Activated CD4-positive, alpha-beta T cell treated with anti-CD3 and anti-CD28 coated beads, Interleukin-2, amount 10 ng/mL, durations not matched to agents 7 days and 5 days (primary cell): ENCODE measurements at places on chromosomes 4 and X. TPM values are rescaled to one million over a fixed set of nuclear protein-coding genes. Genes with fewer than 3 reads are reported as not detected.
A peak's percentile ranks its signal among the peaks of the same experiment; 100 is the strongest.

- no peak overlapping the region for H3K4me3 ChIP-seq
- no peaks in the 10 kb centered on the region for H3K4me1 ChIP-seq
- no peaks in the 10 kb centered on the region for H3K27me3 ChIP-seq
Observed at GRCh38 chr4:150710770-150711375, 128.9 kb downstream of the MAB21L2 start.

GRCh38 chr4:107196312-107196711 lies 160.2 kb upstream of the DKK2 start:
- H3K4me3 ChIP-seq = no peak overlapping the region
- H3K27ac ChIP-seq = no peak overlapping the region
- H3K4me1 ChIP-seq = no peaks in the 10 kb centered on the region
- no peaks in the 10 kb centered on the region for H3K36me3 ChIP-seq
- H3K27me3 ChIP-seq = no peaks in the 10 kb centered on the region

DNA sequence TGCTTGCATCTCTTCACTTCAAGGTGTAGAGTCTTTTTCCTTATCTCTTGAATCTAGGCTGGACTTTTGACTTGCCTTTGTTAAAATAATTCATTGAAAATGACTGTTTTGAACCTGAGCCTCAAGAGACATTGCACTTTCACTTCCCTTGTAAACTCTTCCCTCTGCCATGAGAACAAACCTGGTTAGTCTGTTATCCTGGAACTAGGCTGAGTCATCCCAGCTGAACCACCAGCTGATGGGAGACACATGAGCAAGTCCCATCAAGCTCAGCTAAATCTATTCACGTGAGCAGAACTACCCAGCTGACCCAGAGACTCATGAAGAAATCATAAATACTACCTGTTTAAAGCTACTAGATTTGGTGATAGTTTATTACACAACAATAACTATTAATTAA lies 202.3 kb upstream of the CENPE start:
- H3K36me3 ChIP-seq = no peaks in the 10 kb centered on the region
- no peak for DNase-seq
- no peaks in the 10 kb centered on the region for H3K27me3 ChIP-seq
- H3K4me3 ChIP-seq = no peak overlapping the region
- no peak overlapping the region for H3K27ac ChIP-seq
- no peaks in the 10 kb centered on the region for H3K4me1 ChIP-seq

DNA sequence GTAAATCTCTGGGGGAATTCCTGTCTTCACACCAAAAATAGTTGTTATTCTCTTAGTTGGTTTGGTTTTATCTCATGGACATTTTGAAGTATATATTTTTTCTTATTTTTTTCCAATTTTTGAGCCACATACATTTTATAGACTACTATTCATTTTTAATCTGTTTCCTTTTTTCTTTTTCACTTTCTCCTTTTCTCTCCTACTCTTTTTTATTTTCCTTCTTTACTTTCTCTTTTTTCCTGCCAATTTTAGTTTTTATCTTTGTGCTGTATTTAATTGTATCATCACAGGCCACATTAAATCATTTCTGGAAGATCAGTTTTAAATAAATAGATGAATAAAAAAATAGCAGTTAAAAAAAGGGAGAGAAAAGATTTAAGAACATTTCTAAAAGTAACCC lies 14.0 kb upstream of the JADE3 start:
- H3K4me3 ChIP-seq = no peak overlapping the region
- H3K27me3 ChIP-seq = peaks cover 5% of the 10 kb centered on the region
- no peaks in the 10 kb centered on the region for H3K4me1 ChIP-seq
- no peaks in the 10 kb centered on the region for H3K36me3 ChIP-seq

DNA sequence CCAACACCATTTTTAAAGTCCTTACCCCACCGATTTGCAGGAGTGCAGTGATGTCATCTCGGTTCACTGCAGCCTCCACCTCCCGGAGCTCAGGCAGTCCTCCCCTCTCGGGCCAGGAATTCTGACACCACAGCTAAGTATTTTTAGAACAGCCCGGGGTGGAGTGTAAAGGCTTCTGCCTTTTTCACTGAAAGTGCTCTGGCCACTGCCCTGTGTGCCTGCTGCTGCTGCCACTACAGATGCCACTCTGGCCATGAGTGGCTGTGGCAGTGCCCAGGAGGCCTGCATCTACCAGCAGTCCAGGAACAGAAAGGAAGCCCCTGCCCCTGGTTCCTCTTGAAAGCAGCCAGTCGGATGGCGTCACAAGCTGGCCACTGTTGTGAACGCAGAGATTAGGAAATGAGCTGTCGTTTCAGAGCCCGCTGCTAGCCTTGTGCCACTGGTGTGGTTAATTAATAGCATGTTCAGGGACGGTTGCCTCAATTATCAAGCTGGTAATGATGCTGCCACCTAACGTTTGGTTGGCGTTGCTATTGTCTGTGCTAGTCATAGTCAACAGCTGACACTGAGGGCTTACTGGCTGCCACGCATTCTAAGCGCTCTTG lies 23.6 kb upstream of the TBC1D14 start:
- no peak for DNase-seq
- no peaks in the 10 kb centered on the region for H3K27me3 ChIP-seq
- H3K36me3 ChIP-seq = peaks cover 21% of the 10 kb centered on the region
- peak overlapping the region; percentile 19 for H3K27ac ChIP-seq
- H3K4me3 ChIP-seq = no peak overlapping the region

DNA sequence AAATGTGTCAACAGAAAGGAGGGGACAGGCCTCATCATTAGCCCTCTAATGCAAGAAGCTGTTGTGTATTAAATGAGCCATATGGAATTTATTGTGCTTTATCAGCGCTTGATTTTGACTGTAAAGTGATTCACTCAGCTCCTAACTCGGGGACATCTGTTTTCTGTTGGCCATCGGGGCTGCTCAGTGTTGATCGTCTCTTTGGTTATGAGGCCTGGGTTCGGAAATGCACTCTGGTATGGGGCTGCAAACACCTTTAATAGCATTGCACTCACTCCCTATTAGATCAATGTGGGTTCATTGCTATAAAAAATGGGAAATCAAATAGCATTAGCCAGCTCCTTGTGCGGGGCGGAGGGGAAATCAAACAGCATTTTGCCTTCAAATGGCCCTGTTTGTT lies 6.4 kb downstream of the ARX start:
- H3K27ac ChIP-seq = no peak overlapping the region
- peaks cover 72% of the 10 kb centered on the region for H3K27me3 ChIP-seq
- no peak for DNase-seq

- H3K27me3 ChIP-seq = no peaks in the 10 kb centered on the region
- H3K4me1 ChIP-seq = peaks cover 90% of the 10 kb centered on the region
- peak overlapping the region; percentile 99 for H3K27ac ChIP-seq
- peak; percentile 46 for DNase-seq
- H3K4me3 ChIP-seq = peak overlapping the region; percentile 77
Observed at GRCh38 chrX:48939524-48940228, 17.7 kb downstream of the OTUD5 start.

- H3K36me3 ChIP-seq = no peaks in the 10 kb centered on the region
- no peak for DNase-seq
- H3K4me3 ChIP-seq = peak overlapping the region; percentile 85
- H3K27me3 ChIP-seq = peaks cover 24% of the 10 kb centered on the region
Observed at GRCh38 chr4:141637565-141637964, 1.2 kb downstream of the IL15 start.

- H3K27me3 ChIP-seq = no peaks in the 10 kb centered on the region
- DNase-seq = no peak
- H3K27ac ChIP-seq = no peak overlapping the region
- H3K4me3 ChIP-seq = no peak overlapping the region
- no peaks in the 10 kb centered on the region for H3K36me3 ChIP-seq
- no peaks in the 10 kb centered on the region for H3K4me1 ChIP-seq
Observed at GRCh38 chr4:7112656-7113055, 44.8 kb upstream of the GRPEL1 start.

DNA sequence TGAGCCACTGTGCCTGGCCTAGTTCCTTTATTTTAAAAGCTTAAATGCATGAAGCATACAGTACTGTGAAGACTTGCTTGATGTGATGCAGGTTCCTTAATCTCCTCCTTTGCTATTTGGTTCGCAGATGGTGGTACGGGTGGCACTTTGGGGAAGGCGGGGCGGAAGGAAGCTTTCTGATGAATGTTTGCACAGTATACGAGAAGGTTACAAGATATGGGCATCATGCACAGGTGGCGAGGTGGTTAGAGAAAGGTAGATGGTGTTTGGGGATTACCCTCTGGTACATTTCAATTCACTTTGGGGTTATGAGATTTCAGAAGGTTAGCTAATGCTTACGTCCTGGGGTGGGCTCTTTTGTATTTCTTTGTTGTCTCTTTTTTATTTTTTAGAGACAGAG lies 17.2 kb downstream of the RHOH start:
- no peaks in the 10 kb centered on the region for H3K27me3 ChIP-seq
- H3K36me3 ChIP-seq = peaks cover 95% of the 10 kb centered on the region
- H3K4me3 ChIP-seq = peak overlapping the region; percentile 64
- peak overlapping the region; percentile 86 for H3K27ac ChIP-seq
- H3K4me1 ChIP-seq = peaks cover 90% of the 10 kb centered on the region
- peak; percentile 43 for DNase-seq

GRCh38 chrX:77922787-77923186 lies 12.3 kb downstream of the ATP7A start:
- H3K27me3 ChIP-seq = no peaks in the 10 kb centered on the region
- no peak overlapping the region for H3K4me3 ChIP-seq
- H3K27ac ChIP-seq = no peak overlapping the region
- peaks cover 10% of the 10 kb centered on the region for H3K4me1 ChIP-seq

DNA sequence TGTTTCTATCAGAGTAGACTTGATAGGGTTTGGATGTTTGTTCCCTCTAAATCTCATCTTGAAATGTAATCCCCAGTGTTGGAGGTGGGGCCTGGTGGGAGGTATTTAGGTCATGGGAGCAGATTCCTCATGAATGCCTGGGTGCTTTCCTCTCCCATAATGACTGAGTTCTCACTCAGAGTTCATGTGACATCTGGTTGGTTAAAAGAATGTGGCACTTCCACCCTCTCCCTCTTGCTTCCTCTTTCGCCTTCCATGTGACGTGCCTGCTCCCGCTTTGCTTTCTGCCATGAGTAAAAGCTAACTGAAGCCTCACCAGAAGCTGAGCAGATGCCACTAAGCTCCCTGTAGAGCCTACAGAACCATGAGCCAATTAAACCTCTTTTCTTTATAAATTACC lies 47.3 kb upstream of the SRPX start:
- DNase-seq = no peak
- no peaks in the 10 kb centered on the region for H3K27me3 ChIP-seq
- H3K4me3 ChIP-seq = no peak overlapping the region
- H3K36me3 ChIP-seq = no peaks in the 10 kb centered on the region
- no peak overlapping the region for H3K27ac ChIP-seq
- peaks cover 5% of the 10 kb centered on the region for H3K4me1 ChIP-seq

- no peaks in the 10 kb centered on the region for H3K4me1 ChIP-seq
- no peaks in the 10 kb centered on the region for H3K27me3 ChIP-seq
- no peak overlapping the region for H3K27ac ChIP-seq
Observed at GRCh38 chrX:18873836-18874235, 110.1 kb downstream of the PHKA2 start.

- no peaks in the 10 kb centered on the region for H3K4me1 ChIP-seq
- no peaks in the 10 kb centered on the region for H3K36me3 ChIP-seq
- H3K27me3 ChIP-seq = no peaks in the 10 kb centered on the region
- DNase-seq = no peak
- no peak overlapping the region for H3K4me3 ChIP-seq
- H3K27ac ChIP-seq = no peak overlapping the region
Observed at GRCh38 chr4:133929531-133930239, 271.9 kb downstream of the PABPC4L start.

GRCh38 chrX:12794654-12795053 lies 3.4 kb downstream of the PRPS2 start:
- H3K36me3 ChIP-seq = peaks cover 46% of the 10 kb centered on the region
- peaks cover 49% of the 10 kb centered on the region for H3K4me1 ChIP-seq
- no peak overlapping the region for H3K27ac ChIP-seq

DNA sequence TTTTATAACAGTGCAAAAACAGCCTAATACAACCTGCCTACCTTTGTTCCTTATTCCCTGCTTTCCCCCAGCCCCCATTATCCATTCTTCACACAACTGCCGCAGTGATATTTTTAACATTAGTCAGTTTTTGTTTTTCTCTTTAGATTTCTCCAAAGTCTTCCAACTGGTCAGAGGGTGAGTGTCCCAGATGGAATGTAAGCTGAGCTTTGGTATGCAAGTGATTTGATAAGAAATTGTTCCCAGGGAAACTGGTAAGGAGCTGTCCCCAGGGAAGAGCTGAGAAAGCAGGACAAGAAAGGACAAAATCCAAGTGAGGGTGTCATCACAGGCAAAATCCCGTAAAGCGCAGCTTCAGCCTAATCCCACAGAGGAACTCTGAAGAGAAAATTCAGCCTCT lies 475.5 kb upstream of the ADGRL3 start:
- H3K4me1 ChIP-seq = no peaks in the 10 kb centered on the region
- no peaks in the 10 kb centered on the region for H3K27me3 ChIP-seq
- no peak overlapping the region for H3K27ac ChIP-seq
- DNase-seq = no peak
- no peak overlapping the region for H3K4me3 ChIP-seq

- DNase-seq = no peak
- H3K27me3 ChIP-seq = no peaks in the 10 kb centered on the region
- H3K4me1 ChIP-seq = peaks cover 4% of the 10 kb centered on the region
- no peak overlapping the region for H3K4me3 ChIP-seq
- H3K36me3 ChIP-seq = no peaks in the 10 kb centered on the region
Observed at GRCh38 chr4:81607950-81608349, 136.2 kb upstream of the RASGEF1B start.

DNA sequence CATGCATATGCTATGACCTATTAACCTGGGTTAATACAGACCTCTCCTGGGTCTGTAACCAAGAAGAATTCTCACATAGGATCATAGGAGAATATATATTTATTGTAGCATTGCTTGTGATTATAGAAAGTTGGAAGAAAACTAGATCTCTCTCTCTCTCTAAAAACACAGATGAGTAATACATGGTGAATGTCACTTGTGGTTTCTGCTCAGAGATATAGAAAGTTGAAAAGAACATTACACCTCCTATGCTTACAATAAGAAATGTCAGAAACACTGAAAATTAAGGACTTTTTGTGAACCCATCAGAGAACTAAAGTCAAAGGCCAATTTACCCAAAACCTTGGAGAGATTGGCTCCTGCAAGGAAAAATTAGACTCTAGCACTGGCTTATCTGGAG lies 1389.5 kb downstream of the FAM133A start:
- H3K4me3 ChIP-seq = no peak overlapping the region
- no peaks in the 10 kb centered on the region for H3K4me1 ChIP-seq
- no peaks in the 10 kb centered on the region for H3K27me3 ChIP-seq
- H3K27ac ChIP-seq = no peak overlapping the region

The HAND2 gene
- not detected for total RNA-seq

The GAGE2A gene
- total RNA-seq = not detected

The IQCM gene
- not detected for total RNA-seq

The PLP1 gene
- not detected for total RNA-seq

The NBDY gene
- 41.1 TPM for total RNA-seq

The RAP1GDS1 gene
- 49.9 TPM for total RNA-seq

The EDNRA gene
- not detected for total RNA-seq

The BEX1 gene
- total RNA-seq = not detected

The ARMCX1 gene
- 0.12 TPM for total RNA-seq

The ART3 gene
- not detected for total RNA-seq

The FANCB gene
- 14.7 TPM for total RNA-seq

The EPHA5 gene
- total RNA-seq = not detected
